ENCODE measurements at places on chromosomes 3 and 15.

GRCh38 chr3:28467414-28467813 is 118.8 kb upstream of the AZI2 start:
- DNase-seq, result no peak

GRCh38 chr15:65887565-65887964 is 18.3 kb downstream of the RAB11A start:
- no peak for DNase-seq

GRCh38 chr15:52193321-52193720 is 2.1 kb upstream of the GNB5 start:
- DNase-seq, result no peak

- DNase-seq, result no peak
Measured at GRCh38 chr15:92048739-92049138, 195.2 kb downstream of the SLCO3A1 start.

DNA sequence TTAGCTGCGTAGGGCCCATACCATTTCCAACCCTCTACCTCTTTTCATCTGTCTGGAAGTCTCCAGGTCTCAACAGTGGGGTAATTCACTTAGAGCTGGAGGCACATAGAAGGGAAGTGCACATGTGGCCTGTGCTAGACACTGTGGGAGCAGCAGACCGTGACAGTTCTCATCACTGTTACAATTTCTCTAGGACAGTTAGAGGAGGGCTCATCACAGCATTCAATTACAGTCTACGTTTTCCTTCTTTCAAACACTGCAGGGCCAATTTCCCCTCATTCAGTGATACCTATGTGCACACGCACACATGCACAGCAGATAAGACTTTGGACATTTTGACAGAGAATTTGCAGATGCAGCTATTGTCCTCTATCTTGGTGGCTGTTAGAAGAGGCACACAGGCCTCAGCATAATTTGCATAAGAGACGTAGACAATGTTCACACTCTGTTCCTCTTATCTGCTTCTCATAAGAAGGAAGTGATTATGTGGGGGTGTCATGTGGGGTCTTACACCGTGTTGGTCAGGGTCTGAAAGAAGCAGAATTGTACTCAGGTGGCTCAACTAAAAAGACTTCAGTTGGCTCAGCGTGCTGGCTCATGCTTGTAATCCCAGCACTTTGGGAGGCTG is 12.6 kb upstream of the HRG start:
- DNase-seq, result no peak

- no peak for DNase-seq
Measured at GRCh38 chr3:158769549-158769948, 32.3 kb upstream of the MFSD1 start.

DNA sequence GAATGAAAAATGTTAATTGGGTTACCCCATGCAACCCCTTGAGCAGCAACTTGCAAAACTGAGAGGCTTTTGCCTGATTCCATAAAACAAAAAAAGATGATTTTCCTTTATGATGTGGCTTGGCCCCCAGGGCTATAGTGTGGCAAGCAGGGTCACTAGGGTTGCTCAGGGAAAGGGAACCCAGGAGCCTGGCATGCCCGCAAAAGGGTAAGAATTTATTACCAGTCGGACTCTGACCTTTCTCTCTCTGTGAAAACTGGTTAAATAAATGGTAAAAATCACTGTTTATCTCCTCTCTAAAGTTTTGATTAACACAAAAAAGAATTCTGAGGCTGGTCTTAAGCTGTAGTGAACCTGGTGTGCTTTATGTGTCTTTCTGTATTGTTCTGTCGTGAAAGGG is 37.7 kb upstream of the SEC61A1 start:
- no peak for DNase-seq

DNA sequence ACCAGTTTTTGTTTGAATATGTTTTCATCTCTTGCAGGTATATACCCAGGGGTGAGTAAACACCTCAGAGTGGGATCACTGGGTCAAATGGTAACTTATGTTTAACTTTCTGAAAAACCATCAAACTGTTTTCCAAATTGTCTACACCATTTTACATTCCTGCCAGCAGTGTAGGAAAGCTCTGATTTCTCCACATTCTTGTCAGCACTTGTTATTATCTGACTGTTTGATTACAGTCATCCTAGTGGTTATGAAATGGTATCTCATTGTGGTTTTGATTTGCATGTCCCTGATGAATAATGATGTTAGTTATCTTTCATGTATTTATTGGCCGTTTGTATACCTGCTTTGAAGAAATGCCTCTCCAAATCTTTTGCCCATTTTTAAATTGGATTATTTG is 13.8 kb downstream of the FSD2 start:
- DNase-seq, result no peak

DNA sequence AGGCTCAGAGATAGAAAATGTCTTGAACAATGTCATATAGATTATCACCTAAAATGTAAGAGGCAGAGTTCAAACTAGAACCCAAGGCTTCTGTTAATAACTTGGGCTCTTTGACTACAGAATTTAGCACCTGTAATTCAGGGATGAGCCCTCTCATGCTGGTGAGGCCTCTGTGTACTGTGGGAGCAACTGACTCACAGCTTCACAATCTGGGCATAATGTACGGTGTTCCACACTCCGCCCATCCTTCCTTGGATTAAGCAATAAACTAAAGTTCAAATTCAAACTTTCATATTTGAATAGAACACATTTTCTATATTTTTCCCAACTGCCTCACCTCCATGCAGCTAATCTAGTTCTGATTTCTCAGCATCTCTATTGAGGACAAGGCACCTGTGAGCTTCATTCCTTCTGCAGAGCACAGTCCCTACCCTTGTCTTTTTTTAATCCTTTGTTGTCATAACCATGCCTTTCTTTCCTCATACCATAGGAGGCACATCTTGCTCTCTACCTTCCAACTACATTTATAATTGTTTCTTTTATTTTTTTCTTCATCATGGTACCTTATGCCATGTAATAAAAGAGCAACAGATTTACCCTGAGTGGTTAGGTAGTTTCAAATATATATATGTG is 392.1 kb downstream of the NLGN1 start:
- no peak for DNase-seq

GRCh38 chr15:93913310-93913709 is 318.1 kb upstream of the MCTP2 start:
- no peak for DNase-seq

DNA sequence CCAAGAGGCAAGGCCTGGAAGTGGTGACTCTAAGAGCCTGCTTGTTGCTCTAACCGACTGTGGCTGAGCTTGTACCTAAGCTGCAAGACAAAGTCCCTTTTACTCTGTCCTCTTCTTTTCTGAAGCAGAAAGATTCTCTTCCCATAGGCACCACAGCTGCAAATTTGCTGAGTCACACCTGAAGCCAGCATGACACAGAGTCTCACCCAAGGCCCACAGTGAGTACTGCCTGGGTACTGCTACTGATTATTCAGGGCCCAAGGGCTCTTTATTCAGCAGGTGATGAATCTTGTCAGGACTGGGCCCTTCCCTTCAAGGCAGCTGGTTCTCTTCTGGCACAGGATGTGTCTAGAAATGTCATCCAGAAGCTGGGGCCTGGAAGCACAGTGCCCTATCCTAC is 18.9 kb upstream of the TIGIT start:
- no peak for DNase-seq

DNA sequence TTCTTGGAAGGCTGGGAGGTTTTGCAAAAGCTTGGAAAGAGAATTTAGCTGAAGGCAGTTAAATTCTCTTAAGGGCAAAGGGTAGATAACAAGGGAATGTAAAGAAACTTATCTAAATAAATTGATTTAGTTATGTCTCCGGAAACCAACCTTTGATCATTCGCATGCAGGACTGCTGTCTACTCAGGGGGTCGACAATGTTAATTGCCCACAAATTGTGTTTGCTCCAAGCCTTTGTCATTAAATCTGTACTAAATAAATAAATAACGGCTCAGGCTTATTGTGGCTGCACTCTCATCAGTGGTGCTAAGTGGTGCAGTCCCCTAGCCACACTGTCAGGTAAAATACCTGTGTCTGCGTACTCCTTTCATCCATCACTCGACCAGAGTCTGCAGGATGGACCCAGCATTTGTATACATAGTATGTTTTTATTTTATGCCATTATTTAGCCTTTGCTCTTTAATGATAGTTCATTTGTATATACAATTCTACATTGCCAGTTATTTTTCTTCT is 497.4 kb upstream of the RASGRP1 start:
- no peak for DNase-seq

DNA sequence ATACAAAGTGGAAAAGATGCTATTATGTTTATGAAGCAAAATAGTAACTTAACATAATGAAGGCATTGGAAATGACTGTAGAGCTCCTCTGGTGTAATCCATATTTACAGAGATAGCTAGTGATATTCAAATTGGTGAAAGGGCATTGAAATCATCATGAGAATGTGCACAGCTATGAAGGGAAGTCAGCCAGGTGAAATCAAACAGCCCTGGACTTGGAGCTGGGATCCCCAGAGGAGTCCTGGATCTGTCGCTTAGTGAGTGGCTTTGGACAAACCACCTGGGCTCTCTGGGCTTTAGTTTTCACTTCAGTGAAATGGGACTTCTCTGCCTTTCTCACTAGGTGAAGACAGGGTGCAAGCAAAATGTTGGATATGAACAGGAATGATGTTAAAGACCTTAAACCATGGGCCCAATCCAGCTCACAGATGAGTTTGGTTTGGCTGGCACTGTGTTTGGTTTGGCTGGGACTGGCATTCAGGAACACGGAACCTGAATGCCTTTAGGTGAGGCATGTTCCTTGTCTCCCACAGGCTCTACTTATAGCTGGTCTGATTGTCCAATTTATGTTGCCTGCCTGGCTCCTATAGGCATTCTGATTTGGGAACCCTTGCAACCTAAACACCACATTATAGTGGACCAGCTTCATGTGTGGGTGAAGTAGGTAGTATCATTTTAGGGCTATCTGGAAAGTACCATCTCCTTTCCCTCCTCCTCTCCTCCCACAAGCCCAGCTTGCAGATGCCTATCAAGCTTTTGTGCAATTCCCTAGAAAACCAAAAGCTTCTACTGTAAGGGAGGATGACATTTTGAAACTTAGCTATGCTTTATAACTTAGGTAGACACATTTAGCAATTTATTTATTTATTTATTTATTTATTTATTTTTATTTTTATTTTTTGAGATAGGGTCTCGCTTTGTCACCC is 110.6 kb upstream of the TNFAIP8L3 start:
- DNase-seq, result no peak
